Right renal pelvis (tissue), 4 donors: ENCODE measurements at places on chromosomes 5 and 9. TPM values are rescaled to one million over a fixed set of nuclear protein-coding genes. Genes with fewer than 3 reads are reported as not detected.

Gene FAM78A
- 2.8 TPM for polyA plus RNA-seq

Gene SLIT3
- polyA plus RNA-seq = 55.4 TPM

Gene DTWD2
- 15.0 TPM for polyA plus RNA-seq

- no peak for DNase-seq
Measured at GRCh38 chr9:125650271-125650737, 56.7 kb downstream of the MAPKAP1 start.

GRCh38 chr5:67921004-67921601 lies 294.5 kb upstream of the PIK3R1 start:
- DNase-seq = no peak

GRCh38 chr5:39319395-39319794 lies 44.9 kb downstream of the C9 start:
- DNase-seq = no peak

DNA sequence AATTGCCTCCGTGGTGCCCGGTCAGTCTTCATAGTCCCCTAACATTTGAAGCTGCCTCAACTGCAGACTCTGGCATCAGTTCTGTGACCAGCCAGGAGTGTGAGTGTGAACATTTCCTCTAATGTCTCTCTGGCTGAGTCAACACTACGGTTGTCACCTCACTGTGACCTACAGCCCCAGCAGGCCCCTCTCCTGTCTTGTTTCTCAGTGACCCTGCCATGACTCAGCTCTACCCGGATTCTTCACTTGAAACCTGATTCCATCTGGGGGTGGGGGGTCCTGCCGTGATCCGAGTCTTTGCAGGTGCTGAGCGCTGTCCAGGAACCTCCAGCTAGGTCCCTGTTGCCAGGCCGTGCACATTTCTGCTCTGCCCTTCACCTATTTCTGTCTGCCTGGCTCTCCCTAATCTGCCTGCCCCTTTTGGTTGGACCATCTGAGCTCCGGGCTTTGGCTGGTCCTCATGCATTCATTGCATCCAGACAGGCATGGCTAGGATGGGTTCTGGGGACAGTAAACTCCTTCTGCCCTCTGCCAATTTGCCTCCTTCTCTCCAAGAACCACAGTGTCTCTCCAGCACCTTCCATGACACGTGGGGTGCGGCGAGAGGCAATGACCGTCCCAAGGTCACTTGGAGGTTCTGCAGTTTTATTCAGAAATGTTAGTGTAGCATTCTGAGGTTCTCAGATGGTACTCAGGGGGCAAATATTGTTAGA lies 24.2 kb downstream of the STC2 start:
- DNase-seq = no peak

DNA sequence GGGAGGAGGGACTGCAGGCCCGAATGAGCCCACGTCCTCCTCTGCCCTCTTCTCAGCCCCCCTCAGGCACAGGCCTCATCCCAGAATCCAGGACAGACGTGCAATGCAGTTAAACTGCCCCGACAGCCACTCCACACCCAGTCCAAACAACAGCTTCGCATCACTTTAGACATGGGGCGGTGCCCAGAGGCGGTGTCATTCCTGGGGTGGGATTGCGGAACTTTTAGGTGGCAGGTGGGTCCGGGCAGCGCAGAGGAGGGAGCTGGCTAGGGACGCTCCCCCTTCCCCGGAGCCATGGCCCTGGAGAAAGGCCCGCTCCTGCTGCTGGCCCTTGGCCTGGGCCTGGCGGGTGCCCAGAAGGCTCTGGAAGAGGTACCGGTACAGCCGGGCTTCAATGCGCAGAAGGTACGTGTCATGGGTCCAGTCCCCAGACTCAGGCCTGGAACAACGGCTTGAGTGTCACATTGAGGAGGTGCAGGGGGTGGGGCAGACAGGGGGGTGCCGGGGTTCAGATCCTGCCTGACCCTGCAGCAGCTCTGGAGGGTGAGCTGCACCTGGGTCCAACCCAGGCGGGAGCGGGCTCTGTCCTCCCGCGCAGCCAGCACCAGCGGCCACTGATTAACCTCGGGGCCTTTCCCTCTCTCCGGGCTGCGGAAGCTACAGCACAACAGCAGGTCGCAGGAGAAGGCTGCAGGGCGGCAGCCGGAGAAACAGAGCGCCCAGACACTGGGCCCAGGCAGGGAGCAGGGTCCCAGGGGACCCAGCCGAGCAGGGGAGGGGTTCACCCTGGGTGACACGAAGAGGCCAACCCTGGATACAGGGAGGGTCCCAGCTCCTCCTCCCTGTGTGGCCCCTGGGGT lies 25.2 kb downstream of the GLT6D1 start:
- DNase-seq = no peak

- DNase-seq = no peak
Measured at GRCh38 chr5:89277816-89278215, 394.8 kb upstream of the MEF2C start.

DNA sequence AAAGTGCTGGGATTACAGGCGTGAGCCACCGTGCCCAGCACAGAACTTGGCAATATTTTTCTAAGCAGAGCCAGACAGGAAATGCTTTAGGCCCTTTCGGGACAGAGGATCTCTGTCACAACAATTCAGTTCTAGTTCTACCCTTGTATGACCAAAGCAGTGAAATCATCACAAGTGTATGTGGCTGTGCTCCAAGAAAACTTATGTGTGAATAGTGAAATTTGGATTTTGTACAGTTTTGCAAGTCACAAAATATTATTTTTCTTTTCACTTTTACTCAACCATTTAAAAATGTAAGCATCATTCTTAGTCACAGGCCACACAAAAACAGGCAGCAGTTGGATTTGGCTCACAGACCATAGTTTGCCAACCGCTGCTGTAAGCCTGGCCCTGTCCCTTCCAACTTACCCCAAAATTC lies 20.4 kb upstream of the PRUNE2 start:
- DNase-seq = no peak
